ENCODE measurements at places on chromosomes 13 and 19. TPM values are rescaled to one million over a fixed set of nuclear protein-coding genes. Genes with fewer than 3 reads are reported as not detected.
A peak's percentile ranks its signal among the peaks of the same experiment; 100 is the strongest.

GRCh38 chr13:73248711-73249580 is 190.1 kb downstream of the KLF5 start:
- DNase-seq = no peak

DNA sequence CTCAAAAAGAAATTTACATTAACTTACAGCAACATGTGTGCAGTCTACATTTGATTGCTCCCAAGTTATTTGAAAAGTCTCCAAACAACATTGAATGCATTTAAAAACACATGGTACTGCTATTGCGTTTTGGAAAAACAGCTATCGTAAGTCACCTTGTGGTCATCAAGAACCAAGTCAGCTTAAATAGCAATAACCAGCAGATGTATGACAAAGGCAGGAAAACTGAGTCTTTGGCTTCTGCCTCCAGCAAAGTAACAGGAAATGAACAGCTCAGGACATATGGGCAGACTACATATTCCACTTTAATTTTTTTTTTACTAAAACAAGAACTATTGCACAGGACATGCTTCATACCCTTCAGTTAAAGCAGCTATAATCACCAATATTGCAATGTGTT is 580.6 kb upstream of the SPRY2 start:
- DNase-seq = no peak

DNA sequence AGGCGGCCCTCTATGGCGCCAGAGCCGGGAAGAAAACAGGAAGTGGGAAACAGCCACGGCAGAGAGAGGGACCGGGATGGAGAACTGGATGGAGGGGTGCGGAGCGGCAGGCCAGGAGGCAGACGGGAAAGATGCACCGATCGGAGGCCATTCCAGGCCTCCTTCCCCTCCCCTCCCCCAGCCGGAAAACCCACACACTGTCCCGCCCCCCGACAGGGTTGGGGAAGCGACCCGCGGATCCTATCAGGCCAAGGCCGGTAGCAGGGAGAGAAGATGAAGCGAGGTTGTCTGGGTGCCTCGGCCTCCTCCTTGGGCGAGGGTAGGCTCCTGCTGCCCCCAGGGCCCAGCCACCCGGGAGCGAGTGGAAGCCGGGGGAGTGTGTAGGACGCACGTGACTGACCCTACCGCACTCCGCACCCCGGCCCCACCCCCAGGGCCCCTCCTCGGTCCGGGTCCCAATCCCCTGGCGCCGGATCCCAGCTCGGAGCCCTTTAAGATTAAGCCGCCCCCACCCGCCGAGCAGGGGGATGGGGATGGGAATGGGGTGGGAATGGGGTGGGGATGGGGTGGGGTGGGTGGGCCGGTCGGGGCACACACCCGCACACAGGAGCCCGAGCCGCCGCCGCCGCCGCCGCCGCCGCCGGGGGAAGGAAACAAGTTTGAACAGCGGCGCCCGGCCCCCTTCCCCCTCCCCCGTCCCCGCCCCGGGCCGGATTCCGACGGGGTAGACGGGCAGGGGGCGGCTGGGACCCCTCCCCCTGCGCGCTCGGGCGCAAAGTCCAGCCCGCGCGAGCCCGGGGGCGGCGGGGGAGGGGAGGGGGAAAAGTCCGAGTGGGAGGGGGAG is 1.5 kb downstream of the ERF start:
- no peak for DNase-seq

GRCh38 chr19:7970716-7971448 is 27.4 kb upstream of the TIMM44 start:
- DNase-seq = peak; percentile 21

DNA sequence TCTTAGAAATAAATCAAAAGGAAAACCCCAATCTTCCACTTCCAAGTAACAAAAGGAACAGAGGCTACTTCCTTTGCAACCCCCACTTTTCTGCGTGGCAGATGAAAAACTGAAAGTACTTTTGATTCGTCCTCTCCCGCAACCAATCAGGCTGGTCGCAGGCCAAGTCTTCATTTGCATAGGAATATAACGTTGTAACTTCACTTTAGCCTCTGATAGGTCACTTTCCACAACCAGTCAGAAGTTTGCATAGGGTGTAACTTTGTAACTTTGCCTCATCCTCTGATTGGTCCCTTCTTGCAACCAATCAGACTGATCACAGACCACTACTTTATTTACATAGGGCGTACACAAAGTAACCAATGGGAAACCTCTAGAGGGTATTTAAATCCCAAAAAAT is 37.2 kb downstream of the TGDS start:
- DNase-seq = no peak

- DNase-seq = peak; percentile 48
These were observed 475.7 kb downstream of the UQCRFS1 start for GRCh38 chr19:28737021-28737895.

- DNase-seq = no peak
These were observed 128.8 kb downstream of the FGF9 start for GRCh38 chr13:21799671-21800070.

- no peak for DNase-seq
These were observed 7.0 kb downstream of the U2AF2 start for GRCh38 chr19:55661826-55662225.

- DNase-seq = no peak
These were observed 574 bp downstream of the SH3GL1 start for GRCh38 chr19:4399812-4400134.

DNA sequence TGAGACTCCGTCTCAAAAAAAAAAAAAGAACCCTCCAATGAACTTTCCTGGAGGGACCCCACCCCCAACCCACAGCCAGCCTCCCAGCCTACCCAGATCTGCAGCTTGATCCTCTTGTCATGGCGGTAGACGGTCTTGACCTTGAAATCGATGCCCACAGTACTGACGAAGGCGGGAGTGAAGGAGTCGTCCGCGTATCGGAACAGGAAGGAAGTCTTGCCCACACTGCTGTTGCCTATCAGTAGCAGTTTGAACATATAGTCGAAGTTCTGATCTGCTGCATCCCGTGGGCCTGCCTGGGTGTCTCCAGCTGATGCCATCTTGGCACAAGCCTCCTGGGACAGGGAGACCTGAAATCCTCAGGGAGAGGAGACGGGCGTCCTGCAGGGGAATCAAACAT is 2.4 kb downstream of the RAB3D start:
- DNase-seq = no peak

- DNase-seq = no peak
These were observed 40.3 kb upstream of the TFDP1 start for GRCh38 chr13:113544071-113544891.

- DNase-seq = no peak
These were observed 7.9 kb downstream of the RBM26 start for GRCh38 chr13:79398127-79398526.

DNA sequence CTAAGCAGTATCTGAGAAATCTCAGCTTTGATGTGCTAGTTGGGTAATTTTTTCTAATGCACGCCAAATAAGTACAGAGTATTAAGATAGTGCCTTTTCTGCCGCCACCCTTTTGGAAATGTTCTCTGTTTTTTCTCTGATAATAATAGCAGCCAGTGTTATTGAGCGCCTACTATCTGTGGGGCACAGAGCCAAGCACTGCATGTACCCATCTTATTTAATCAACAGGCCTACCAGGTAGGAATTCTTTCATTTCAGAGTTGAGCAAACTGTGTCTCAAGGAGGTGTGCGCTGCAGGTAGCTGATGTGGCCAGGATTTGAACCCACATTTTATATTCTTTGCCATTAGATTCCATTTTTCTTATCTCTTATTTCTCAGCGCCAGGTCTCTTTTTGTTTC is 1.4 kb downstream of the EPN1 start:
- DNase-seq = no peak

GRCh38 chr13:111533900-111534683 is 213.7 kb downstream of the TEX29 start:
- DNase-seq = no peak

- DNase-seq = no peak
These were observed 405.1 kb downstream of the DLEU7 start for GRCh38 chr13:50438351-50438750.

GRCh38 chr19:23790641-23791488 is 32.2 kb upstream of the ZNF681 start:
- no peak for DNase-seq

- DNase-seq = peak; percentile 76
These were observed 20.3 kb upstream of the AKT2 start for GRCh38 chr19:40305403-40305802.

GRCh38 chr13:48682436-48682835 is 28.7 kb downstream of the CYSLTR2 start:
- no peak for DNase-seq

- no peak for DNase-seq
These were observed 55.2 kb downstream of the CCDC70 start for GRCh38 chr13:51916962-51917361.

- no peak for DNase-seq
These were observed 1.3 kb upstream of the A1BG start for GRCh38 chr19:58354478-58355030.

DNA sequence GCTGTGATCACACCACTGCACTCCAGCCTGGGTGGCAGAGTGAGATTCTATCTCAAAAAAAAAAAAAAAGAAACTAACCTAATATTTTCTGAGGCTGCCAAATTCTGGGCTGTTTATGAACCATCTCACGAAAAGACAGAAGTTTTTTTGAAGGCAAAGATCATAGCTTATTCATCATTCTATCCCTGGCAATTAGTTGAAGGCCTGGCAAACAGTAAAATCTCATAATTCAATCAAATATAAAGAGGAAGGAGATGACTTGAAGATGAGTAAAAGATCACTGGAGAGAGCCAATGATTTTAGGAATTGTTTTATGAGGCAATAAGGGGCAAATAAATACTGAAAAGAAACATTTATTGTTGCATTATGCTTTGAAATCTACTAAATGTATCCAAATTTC is 216.5 kb downstream of the DCLK1 start:
- DNase-seq = no peak

DNA sequence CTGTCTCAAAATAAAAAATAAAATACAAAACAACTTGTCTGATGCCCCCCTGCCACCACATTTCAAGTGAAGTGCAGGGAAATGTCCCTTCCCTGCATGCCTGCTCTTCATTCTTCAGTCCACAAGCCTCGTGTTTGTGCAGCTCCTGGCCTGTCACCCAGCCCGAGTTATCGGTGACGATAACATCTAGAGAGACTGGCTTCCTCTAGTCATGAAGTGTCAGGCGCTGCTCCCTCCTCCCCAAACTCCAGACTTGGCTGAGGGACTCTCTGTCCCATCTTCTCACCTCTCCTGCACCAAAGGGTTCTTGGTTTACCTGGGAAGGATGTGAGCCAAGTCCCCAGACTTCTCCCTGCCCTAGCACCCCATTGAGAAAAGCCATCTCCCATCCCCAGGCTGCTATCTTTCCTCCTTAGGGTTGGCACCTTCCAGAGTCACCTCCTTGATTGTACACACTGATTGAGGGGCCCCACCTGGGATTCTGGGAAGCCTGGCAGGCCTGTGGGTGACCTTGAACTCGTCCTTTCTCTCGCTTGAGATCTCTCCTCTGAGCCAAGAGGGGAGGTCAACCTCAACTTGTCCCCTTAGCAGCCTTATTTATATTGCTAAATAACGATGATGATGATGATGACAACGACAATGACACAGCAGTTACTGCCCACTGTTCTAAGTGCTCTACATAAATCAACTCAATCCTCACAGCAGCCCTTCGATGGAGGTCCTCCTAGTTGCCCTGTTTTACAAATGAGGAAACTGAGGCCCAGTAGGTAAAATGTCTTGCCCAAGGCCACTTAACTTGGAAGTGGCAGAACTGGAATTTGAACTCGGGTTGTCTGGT is 13.1 kb upstream of the PLAUR start:
- no peak for DNase-seq

- peak; percentile 88 for DNase-seq
These were observed 452 bp upstream of the KLHL26 start for GRCh38 chr19:18636183-18636968.

SIGLEC10 gene
- polyA plus RNA-seq = 1.8 TPM

VAV1 gene
- 1.5 TPM for polyA plus RNA-seq

ZNF43 gene
- polyA plus RNA-seq = 33.3 TPM

IZUMO2 gene
- polyA plus RNA-seq = 0.53 TPM

IGFL1 gene
- polyA plus RNA-seq = not detected

NKPD1 gene
- 0.09 TPM for polyA plus RNA-seq

APC2 gene
- 1.2 TPM for polyA plus RNA-seq

Data from renal cortex interstitium (tissue), 15 donors.